Activated T-cell treated with anti-CD3 and anti-CD28 coated beads, Interleukin-2, amount 50 U/mL, for 1 hour (primary cell): ENCODE measurements at places on chromosomes 3 and 15.

GRCh38 chr3:41186297-41186696 lies 13.0 kb upstream of the CTNNB1 start:
- DNase-seq, result no peak

DNA sequence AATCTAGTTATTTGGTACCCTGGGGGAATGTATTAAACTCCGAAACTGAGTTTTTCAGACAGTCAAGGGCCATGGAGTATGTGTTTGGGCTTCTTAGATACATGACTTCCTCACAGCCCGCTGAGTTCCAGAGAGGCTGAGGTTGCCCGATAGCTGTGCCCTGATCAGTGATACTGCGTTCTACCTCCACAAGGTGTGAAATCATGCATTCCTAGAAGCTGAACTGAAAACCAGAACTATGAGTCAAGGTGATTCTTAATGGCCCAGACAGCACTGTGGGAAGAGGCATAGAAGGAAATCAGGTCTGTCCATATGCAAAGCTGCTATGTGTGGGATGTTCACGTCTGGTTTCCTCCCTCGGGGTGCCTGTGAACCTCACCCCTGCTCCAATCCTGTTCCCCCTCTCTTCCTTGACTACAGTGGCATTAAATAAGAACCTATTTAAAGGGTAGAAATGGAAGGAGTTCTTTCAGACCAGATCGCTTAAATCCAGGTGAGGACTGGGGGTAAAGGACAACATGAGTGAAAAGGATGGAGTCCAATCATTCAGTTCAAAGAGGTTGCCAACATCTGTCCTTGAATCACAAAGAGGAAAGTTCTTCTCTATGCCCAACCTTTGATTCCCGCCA lies 74.3 kb downstream of the MYO1E start:
- DNase-seq, result no peak

GRCh38 chr3:144774897-144775296 lies 803.3 kb downstream of the DIPK2A start:
- DNase-seq, result no peak

GRCh38 chr3:30779686-30780287 lies 114.7 kb downstream of the GADL1 start:
- no peak for DNase-seq

GRCh38 chr15:90683371-90683770 lies 33.8 kb upstream of the BLM start:
- no peak for DNase-seq
